NCI-H1417 treated with DMSO at 0.1 percent for 48 hours (cell line): ENCODE measurements at places on chromosomes 2 and 18.

DNA sequence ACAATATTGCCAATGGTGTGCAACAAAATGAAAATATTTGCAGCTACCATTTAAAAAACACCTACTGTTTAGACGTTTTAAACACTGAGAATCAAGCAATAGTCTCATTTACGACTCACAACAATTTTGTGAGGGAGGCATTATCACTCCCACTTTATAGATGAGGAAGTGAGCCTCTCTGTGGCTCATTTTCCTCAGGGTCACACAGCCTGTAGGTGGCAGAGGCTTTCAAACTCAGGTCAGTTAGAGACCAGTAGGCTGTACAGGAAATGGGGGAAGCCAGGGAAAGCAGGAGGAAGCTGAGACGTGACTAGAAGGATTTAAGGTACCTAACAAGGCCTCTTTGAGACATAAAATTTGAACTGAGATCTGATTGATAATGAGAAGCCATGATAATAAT, 95.0 kb upstream of the ZNF521 start:
- DNase-seq = no peak

- DNase-seq = no peak
Measured at GRCh38 chr2:121019756-121020155, 265.2 kb downstream of the TFCP2L1 start.

DNA sequence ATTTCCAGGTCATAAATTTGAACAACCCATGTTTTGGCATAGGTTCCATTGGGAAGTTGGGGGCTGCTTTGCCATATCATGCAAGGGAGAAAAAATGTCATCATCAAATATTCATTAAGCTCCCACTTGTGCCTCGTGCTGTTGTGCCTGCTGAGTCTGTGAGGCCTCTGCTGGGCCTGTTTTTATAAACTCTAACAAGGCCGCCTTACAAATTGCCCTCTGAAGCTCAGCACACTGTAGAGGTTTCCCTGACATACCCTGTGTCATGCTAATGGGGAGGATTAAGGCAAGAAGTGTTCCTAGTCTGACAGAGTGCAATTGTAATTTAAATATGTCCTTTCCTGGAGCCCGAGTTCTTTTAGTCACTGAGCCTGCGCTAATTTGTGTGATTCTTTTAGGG, 17.6 kb downstream of the OSBPL6 start:
- no peak for DNase-seq

DNA sequence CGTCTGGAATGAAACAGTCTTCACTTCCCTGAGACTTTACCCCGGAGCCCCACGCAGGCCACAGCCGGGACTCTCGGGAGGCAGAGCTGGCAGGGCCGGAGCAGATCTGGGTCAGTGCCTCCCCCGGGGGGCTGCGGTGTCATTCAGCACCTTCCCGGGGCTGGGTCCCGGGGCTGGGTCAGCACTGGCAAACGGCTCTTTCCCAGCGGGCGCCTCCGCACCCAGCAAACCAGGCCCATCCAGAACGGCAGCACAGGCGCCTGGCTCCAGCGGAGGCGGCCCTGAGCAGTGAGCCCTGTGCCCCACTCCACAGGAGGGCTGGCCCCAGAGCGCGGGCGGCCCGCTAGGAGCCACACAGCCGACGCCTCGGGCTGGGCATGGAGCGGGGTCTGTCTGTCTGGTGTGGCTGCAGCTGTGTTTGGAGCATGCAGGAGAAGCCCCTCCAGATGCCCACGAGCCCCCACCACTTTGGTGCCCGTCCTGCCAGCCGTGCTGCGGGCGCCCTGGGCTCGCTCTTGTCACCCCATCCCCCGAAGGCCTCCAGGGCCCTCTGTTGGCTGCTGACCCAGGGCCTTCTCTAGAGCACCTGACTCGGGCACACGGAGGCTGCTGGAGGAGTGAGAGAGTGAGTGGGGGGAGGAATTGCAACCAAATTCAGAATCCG, 132.1 kb upstream of the CTDP1 start:
- DNase-seq = no peak

DNA sequence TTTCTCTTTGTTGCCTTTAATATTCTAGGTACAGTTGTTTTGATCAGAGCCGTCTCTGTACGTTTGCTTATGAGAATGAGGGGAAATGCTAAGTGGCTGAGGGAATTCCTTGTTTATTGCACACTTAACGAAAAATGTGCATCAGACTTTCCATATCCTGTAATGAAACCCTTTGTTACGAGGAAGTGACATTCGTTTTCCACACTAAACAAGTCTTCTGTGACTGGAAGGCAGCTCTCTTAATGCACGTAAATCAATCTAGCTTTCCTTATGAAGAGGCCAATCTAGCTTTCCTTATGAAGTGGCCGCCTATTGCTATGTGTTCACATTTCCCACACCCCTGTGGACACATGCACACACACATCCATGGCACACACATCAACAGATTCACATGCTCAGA, 186.2 kb downstream of the SNTG2 start:
- DNase-seq = no peak

GRCh38 chr2:26178746-26179436, 6.0 kb downstream of the GAREM2 start:
- DNase-seq = no peak

DNA sequence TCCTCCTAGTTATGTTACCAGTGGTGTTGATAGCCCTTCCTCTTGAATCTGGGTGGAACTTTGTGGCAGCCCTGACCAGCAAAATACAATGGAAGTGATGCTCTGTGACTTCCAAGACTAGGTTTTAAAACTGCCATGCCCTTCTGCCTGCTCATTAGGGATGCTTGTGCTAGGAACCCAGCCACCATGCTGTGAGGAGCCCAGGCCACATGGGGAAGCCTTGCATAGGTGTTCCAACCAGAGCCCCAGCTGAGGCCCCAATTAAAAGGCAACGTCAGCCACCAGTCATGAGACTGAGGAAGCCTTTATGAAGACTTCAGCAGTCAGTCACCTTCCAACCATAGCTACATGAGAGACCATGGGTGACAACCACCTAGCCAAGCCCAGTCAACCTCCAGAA, 14.0 kb upstream of the MAPRE2 start:
- DNase-seq = no peak

DNA sequence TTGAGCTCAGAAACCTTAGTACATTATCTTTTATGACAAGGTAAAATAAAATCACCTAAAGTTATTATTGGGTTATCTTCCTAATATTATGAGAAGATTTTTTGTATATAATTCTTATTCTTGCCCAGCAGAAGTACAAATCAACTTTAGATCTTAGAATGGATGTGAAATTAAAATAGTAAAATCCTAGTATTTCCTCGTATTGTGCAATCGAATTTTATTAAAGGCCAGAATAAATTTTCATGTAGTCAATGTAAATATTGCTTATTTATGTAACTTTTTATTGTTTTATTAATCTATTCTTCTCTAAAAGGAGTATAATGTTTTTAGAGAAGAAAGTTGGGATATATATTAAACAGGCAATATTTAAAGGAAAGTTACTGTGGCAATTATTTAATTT, 12.7 kb downstream of the MARS2 start:
- DNase-seq = no peak

DNA sequence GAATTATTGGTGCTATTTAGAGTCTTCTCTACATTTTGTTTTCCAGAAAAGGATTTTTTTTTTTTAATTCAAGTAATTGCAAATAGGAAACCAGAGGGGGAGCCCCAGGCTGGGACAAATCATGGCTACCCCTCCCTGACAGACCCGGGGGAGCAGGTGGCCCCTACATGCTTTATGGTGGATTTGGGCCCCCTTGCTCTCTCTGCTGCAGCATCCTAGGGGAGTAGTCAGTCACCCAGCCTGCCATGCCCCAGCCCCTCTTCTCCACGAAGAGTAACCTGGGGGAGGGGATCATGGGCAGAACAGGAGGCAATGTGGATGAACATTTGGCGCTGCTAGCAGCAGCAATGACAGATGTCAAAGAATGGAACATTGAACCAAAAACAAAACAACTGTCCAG, 4.6 kb downstream of the C2orf81 start:
- DNase-seq = no peak

GRCh38 chr18:57864615-57865121, 61.6 kb upstream of the ATP8B1 start:
- no peak for DNase-seq

DNA sequence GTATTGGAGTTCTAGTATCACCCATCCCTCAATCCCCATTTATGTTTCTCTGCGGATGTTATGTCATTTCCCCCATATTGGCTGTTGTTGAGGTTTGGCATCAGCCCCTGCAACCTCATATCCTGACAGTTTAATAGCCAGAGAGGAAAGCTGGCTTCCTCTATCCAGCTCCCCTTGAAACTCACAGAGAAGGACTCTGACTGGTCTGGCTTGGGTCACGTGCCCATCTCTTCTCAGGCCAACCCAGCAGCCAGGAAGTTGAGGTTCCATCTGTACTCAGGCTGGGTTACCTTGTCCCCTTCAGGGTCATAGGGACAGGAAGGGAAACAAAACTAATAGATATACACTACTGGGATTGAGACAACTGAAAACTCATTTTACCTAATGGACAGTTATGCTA, 148.0 kb upstream of the SLC14A2 start:
- DNase-seq = no peak

DNA sequence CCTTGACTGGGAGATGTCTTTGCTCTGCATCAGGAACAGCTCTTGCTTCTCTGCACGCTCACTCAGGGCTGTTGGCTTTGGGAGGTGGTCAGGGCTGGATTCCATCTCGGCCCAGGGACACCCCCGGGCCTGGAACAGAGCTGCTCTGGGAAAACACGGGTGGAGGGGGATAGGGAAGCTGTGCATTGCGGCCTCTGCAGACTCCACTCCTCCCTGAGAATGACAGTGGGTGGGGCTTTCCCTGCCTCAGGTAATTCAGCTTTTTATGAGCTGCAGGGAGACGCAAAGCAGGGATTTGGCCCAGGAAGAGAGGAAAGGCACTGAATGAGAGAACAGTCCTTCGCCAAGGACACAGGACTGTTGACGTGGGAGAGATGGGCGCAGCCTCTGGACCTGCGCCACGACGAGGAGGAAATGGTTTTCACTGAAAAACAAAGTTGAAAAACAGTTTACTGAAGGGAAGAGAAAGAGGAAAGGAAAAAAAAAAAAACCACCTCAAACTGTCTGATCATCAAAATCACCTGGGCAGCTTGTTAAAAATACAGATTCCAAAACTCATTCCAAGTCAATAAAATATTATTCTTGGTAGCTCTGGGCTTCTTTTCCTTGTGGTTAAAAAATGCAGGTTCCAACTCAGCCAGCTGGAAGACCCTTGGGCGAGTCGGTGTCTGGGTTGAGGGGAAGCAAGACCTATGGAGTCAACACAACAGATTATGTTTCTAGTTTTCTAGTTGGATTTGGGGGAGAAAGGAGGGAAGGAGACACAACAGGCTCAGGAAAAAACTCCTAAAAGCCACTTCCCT, 194.0 kb downstream of the ZFP36L2 start:
- DNase-seq = no peak

- no peak for DNase-seq
Measured at GRCh38 chr2:36589230-36589630, 8.7 kb downstream of the FEZ2 start.

GRCh38 chr2:71388214-71388613, 56.6 kb downstream of the ZNF638 start:
- DNase-seq = no peak

DNA sequence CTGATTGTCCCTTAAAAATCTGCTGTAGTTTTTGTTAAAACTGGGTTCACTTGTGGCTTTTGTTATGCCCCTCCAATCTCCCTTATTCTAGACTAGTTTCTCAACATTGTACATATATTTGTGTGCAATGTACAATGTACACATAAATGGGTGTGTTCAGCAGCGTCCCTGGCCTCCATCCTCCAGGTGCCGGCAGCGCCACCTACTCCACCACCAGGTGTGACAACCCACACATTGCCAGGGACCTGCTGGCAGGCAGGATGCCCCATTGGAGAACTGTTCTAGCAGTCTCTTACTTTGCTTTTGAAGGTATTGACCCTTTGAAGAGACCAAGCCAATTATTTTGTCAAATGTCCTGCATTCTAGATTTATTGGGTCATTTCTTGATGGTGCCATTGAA, 75.4 kb downstream of the SH3RF3 start:
- DNase-seq = no peak

- DNase-seq = no peak
Measured at GRCh38 chr2:214377286-214377624, 33.6 kb upstream of the VWC2L start.

DNA sequence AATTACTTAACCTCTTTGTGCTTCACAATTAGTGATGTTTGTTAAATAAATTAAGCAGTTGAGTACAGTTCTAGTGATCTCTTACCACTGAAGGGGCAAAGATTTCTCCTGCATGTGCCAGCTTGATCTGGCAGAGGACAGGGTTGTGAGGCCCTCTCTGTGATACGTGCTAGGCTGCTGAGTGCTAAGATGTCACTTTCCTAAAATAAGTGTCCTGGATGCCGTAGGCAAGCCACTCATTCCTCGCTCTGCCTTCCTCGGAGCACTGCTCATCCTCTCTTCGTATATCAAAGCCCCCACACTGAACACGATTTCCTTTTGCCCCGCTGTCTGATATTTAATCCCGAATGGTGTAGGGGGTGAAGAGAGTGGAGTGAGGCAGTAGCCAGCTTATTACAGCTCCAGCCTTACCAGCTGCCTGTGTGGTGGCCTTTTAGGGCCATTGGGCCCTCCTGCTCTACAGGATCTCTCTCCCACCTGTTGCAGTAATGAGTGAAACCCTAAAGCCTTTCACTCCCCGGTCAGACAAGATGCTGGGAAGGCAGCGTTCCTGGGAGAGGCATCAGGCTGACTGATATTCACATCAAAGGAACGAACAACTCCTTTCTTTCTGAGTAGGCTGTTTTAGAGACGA, 40.5 kb downstream of the PTPRM start:
- DNase-seq = no peak
